Stimulated activated naive CD4-positive, alpha-beta T cell (primary cell): ENCODE measurements at places on chromosomes 7 and 10.
A peak's percentile ranks its signal among the peaks of the same experiment; 100 is the strongest.

DNA sequence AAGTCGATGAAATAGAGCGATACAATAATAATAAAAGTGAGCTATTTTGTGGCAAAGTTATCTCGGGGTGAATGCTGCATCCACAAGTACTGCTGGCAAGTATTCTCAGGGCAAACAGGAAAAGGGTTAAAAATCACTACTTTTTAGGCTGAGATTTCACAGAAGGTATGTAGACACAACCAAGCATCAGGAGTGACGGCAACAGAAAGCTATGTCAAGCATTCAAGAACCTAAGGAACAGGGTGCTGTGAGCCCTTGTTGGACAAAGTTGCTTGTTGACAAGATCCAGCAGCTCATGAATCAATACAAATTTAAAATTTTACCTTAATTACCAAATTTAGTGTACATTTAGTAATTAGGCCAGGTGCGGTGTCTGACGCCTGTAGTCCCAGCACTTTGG is 41.2 kb upstream of the C1QL3 start:
- no peak for DNase-seq

DNA sequence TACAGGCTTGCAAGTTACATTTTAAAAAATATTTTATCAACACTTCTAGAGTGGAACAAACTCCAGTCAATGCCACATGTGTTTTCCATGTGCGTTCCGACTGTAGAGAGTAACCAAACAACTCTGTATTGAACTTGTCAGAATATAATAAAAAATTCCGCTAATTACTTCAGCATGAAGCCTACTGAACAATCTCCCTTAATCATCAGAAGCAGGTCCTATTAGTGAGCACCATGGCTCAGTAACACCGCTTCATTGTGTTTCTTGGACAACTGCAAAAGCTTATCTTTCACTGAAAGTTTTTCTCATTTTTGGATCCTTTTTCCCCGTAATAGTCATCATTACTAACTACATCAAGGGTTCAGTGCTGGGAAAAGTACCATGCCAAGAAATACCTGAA is 117.0 kb downstream of the MKX start:
- DNase-seq = no peak

- DNase-seq = no peak
Measured at GRCh38 chr7:80443325-80443724, 68.5 kb downstream of the GNAT3 start.

DNA sequence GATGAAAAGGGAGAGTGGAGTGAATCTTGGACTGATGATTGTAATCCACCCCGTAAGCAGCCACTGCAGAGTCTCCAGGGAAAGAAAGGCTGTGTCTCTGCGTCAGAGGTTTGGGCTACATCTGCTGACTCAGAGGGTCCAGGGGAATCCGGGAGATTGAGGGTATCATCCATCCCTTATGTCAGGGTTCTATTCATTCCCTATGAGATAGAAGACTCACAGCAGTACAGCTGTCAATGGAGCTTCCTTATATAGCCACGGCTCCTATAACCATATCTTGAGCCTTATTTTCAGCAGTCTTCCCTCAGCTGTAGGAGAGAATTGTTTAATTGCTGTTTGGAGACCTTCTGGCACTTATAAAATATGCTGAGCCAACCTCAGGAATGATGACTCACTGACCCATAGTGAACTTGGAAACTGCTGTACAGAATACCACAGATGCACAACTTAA is 558.2 kb upstream of the PFKP start:
- DNase-seq = no peak

DNA sequence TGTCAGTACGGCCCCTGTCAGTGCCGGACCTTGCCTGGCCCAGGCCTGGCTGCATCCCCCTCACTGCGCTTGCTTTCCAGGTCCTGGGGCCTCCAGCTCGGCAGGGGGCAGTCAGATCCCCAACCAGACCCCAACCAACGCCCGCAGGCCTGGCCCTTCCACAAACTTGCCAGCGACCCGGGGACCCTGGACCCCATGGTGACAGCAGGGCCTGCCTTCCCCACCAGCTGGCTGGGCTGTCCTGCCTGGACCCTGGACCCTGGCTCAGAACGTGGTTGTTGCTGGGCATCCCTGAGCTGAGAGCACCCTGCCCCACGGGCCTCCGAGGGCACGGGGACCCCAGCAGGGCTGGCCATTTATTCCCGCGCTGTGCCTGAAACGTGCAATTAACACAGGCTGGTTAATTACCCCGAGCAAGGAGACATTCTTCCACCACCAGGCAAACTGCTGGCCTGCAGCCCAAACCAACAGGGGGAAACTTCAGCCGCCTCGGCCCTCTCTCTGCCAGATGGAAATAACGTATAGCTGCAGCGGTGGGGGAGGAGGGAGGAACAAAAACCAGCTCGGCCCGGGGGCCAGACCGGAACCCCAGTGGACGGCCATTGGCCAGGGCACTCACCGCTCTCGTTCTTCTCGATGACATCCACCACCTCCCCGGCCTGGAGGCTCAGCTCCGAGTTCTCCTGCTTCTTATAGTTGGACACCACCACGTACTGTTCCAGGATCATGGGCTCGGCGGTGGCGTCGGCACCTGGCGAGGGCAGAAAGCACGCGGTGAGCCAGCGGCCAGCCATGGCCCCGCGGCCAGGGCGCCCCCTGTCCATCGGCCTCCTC is 167.1 kb downstream of the NEURL1 start:
- DNase-seq = peak; percentile 12

DNA sequence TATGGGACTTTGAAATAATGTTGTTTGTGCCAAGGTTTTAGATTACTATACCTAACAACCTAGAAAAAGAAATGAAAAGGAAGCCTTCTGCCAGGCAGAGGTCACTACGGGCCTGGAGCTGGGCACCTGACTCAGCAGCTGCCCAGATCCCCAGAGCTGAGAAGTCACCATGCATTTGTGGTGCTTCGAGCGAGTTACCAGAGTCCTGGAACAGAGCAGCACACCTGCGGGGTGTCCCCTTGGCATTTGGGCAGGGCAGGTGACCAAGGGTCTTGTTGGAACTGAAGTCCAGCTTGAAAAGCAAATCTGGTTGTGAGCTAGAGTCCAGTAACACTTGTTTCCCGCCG is 25.5 kb downstream of the EGFR start:
- no peak for DNase-seq

- DNase-seq = no peak
Measured at GRCh38 chr10:124205432-124205831, 112.0 kb upstream of the CHST15 start.

DNA sequence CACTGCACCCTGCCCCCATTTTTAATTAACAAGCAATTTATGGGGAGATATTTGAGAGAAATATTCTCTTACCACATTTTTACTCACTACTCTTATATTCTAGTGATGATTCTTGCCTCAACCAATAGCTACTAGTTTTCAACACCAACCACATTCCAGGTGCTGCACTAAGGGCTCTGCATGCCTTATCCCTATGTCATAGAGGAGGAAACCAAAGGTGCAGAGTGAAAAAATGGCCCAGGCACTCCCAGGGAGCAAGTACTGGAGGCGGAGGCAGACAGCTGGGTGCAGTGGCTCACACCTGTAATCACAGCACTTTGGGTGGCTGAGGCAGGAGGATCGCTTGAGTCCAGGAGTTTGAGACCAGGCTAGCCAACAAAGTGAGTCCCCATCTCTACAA is 35.5 kb upstream of the TPST1 start:
- DNase-seq = no peak

DNA sequence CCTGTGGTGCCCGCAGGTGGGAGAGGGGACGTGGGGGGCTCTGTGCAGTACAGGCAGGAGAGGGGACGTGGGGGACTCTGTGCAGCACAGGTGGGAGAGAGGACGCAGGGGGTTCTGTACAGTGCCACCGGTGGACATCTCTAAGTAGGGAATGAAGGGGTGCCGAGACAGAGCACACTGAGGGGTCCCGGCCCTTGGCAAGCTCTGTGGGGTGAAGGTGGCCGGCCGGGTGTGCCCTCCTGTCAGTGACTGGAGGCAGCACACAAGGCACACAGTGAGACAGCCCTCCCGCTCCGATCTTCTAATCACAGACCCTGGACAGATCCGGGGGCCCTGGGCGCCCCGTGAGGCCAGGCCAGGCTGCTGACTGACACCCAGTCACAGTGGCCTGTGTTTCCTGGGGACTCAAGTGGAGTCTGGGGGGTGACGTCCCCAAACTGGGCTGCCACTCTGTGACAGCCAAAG is 11.2 kb downstream of the GPR146 start:
- DNase-seq = no peak

DNA sequence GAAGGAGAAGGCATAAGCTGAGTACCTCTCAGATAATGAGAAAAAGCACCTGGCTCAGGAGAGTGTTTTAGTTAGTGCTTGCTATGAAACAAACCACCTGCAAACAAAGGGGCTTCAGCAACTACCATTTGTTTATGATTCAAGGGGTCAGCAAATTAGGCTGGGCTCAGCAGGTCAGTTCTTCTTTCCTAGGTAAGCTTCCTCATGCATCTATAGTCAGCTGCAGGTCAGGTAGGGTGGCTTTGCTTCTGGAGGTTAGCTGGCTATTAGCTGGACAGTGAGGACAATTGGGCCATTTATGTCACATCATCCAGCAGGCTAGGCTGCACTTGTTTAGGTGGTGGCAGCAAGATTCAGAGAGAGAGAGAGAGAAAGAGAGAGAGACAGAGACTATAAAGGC is 185.5 kb downstream of the EMX2 start:
- DNase-seq = no peak

GRCh38 chr10:71367271-71367670 is 29.4 kb upstream of the CDH23 start:
- DNase-seq = no peak

- DNase-seq = no peak
Measured at GRCh38 chr10:121221991-121222390, 370.8 kb downstream of the WDR11 start.

DNA sequence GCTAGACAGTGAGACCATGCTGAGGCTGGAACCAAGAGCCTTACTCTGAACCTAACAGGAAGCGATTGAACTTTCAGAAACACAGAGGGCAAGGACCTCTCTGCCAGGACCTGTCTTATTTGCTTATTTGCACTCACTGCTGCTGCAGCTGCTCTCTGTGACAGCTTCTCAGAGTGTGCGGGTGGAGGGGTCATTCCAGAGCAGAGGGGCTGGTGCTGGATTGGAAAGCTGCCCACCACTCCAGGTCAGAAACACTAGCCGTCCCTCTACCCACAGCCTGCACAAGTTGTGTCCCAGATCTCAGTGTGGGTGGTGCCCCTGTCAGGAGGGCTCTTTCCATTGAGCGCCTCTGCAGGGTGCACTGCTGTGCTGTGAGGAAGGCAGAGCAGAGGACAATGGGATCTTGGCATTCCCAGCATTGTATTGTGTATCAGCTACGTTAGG is 126.2 kb downstream of the CCNY start:
- DNase-seq = no peak

GRCh38 chr7:100493476-100494264 is 9.9 kb downstream of the NYAP1 start:
- DNase-seq = peak; percentile 34

- no peak for DNase-seq
Measured at GRCh38 chr10:119483001-119483400, 59.5 kb downstream of the RGS10 start.

DNA sequence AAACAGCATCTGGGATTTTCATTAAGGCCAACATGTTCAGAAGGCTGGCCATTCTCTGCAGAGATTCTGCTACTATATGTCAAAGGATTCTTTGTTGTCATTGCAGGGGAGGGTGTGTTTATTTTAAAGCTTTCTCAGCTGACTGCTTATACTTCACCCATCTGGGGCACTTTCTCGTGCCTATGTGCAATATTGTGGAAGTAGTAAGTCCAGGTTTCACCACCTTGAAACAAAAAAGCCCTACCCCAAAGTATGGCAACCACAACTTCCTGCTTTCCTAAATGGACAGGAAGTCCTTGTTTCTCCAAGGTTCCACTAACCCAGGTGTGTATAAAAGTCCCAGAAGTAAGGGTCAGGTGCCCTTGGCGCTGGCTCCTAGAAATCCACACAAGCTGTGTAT is 58.7 kb upstream of the COL1A2 start:
- DNase-seq = no peak

DNA sequence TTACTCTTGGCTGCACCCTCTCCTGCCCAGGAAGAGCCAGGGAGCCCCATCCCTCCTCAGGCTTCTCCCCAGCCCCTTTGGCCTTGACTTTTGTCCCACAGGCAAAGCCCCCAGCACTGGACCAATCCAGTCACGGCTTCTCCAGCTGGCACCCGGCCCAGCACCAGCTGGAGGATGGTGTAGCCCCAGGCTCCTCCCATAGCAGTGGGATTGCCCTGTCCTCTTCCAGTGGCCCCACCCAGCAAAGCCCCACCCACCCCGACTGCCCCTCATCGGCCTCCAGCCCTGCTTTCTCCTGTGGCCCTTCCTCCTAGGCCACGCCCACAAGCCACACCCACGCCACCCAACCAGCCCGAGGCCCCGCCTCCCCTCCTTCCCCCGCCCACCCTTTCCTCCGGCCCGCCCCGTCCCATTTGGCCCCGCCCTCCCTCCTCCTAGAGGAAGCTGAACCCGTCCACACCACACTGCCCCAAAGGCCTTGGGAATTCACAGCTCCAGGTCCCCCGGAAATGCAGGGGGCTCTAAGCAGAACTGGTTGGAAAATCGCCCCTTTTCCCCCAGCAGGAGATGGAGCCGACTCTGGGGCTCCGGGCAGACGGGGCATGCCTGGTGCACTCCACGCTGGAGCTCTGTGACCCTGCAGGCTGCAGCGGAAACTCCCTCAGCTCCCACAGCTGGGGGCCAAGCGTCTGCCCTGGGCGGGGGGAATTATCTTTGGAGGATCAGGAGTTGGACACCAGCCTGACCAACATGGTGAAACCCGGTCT is 25.2 kb downstream of the GET4 start:
- no peak for DNase-seq

- DNase-seq = no peak
Measured at GRCh38 chr10:21515361-21516241, 9.9 kb downstream of the SKIDA1 start.

GRCh38 chr10:108392286-108392685 is 1227.8 kb upstream of the SORCS1 start:
- no peak for DNase-seq

DNA sequence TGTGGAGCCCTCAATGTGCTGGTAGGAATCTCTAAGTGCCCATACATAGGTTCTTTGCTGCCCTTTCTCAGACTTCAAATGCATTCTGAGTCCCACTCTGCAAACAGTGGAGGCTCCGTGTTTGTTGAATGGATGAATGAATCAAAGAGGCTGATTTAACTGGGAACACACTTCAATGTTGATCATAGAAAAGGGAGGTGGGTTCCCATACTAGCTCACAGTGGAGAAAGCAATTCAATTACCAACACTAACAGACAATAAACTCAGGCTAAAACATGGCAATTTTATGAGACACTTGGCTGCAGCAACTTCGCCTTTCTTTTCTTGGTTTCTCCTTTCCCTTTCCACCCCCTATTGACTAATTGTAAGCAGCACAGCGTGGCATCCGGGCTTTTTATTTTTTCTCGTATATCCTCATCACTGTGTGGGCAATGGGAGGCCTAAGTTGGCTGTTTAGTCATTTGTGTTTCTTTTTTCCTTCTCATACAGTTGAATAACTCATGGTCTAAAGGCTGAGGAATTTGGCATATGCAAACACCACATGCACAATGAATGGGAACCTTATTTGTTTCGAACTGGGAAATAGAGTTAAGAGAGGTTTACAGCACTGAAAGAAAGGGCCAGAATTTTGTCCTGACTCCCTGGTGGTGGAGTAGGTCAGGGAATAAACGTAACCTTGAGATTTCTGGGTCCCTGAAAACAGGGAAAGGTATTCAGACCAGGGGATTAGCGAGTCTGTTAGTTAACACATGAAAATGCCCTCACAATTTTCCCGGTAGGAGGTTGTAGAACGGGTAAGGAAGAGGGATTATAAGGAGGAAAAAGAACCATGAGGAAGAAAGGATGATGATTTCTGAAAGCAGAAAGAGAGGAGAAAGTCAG is 858.5 kb downstream of the KCNMA1 start:
- DNase-seq = no peak
